ENCODE measurements at places on chromosomes 16 and 17.
A peak's percentile ranks its signal among the peaks of the same experiment; 100 is the strongest.

DNA sequence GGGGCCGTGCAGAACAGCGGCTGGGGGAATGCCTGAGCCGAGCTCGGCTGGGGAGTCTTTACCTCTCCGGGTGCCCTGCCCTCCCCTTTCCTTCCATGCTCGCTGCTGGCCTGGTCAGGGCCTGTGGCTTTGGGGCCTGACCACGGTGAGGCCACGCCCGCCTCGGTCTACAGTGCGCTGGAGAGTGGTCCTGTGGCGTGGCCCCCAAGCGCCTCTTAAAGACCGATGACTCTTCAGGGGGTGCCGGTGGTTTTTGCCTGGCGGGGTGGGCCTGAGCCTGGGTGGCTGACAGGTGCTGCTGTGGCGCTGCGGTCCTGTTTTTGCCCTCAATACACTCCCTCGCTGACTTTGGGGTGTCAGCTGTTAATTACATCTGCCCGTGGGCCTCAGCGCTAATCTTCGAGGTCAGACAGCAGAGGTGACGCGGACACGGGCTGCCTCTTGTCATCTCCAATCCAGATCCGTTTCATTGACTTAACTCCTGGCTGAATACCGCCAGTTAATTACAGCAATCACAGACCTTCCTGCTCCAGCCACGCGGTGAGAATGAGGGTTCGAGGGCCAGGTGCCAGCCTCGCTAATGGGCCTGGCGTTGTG is 29.7 kb downstream of the GSE1 start:
- no peak for DNase-seq

GRCh38 chr16:74070237-74070636 is 226.4 kb upstream of the PSMD7 start:
- no peak for DNase-seq

DNA sequence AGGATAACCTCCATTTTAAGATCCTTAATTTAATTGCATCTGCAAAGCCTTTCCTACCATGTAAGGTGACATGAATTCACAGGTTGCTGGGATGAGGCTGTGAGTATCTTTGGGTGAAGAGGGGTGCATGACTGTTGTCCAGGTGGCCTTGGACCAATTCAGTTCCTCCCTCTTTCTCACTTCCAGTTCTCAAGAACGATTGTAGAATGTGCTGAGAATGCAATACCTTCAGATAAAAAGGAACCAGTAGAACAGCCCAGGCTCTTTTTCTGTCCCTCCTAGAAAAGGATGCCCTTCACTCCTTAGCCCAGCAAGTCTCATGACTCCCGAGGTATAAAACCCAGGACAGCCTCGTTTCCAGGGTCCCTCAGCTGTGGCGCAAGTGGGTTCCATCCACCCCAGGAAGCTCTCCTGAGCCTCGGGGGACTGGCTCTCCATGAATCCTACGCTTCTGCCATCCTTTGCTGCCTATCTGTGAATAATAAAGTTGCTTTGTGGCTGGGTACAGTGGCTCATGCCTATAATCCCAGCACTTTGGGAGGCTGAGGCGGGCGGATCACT is 61.6 kb upstream of the FA2H start:
- DNase-seq, result no peak

- DNase-seq, result no peak
Measured at GRCh38 chr17:31877911-31878702, 19.1 kb upstream of the COPRS start.

DNA sequence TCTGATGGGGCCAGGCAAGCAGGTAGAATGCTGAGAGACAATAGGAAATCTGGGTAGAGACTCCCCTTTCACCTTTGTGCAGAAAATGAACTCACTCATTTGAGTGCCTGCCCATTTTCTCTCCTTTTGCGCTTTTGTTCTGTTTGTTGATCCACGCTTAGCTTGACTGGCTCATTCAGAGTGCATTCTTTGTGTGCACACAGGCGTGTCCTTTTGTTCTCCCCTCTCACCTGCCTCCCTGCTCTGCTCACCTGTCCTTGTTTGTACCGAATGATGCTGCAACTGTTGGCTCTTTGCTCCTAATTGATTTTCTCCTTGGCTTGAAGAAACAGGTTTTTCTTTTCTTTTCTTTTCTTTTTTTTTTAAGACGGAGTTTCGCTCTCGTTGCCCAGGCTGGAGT is 15.8 kb downstream of the PGS1 start:
- no peak for DNase-seq

DNA sequence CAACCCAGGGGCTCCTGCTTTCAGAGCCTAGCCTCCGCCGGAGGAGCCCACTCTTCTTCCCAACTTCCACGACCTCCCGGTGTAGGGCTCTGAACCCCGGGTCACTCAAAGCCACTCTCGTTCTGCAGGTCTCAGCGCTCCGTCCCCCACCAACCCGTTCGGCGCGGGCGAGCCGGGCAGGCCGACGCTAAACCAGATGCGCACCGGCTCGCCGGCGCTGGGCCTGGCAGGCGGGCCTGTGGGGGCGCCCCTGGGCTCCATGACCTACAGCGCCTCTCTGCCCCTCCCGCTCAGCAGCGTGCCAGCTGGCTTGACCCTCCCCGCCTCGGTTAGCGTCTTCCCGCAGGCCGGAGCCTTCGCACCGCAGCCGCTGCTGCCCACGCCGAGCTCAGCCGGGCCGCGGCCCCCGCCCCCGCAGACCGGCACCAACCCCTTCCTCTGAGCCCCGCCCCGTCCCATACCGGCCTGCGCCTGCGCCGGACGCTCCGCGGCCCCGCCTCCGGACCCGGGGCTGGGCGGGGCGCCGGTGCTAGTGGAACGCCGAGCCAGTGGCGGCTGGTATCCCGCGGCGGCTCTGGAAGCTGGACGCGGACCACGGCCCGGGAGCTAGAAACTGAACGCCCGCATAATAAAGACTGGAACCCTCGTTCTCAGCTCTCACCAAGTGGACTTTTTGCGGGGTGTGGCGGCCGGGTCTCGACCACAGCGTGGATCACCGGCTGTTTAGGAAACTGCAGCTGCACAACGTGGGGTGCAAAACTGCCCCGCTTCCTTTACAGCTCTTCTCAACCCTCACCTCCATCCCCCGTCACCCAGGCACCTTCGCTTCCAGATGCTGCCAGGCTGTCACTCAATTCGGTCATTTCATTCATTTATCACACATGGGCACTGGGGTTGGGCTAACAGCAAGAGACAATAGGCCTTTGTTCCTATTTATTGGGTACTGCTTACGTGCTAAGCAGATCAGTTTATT is 5.0 kb upstream of the SPATA20 start:
- peak; percentile 77 for DNase-seq

GRCh38 chr16:72963533-72964315 is 84.2 kb downstream of the ZFHX3 start:
- no peak for DNase-seq

All from activated T-helper 9 cell treated with anti-CD3 and anti-CD28 coated beads, Interleukin-2, amount 50 U/mL, for 16 hours (primary cell).